ENCODE measurements at places on chromosomes 2 and 18. TPM values are rescaled to one million over a fixed set of nuclear protein-coding genes. Genes with fewer than 3 reads are reported as not detected.

GRCh38 chr18:48949606-48950535 lies 894 bp downstream of the SMAD7 start:
- peak; percentile 74 for DNase-seq

- no peak for DNase-seq
These were observed 26.0 kb upstream of the GLI2 start for GRCh38 chr2:120709608-120710041.

- no peak for DNase-seq
These were observed 100.5 kb downstream of the SLC4A3 start for GRCh38 chr2:219727771-219728429.

GRCh38 chr2:169360984-169361705 lies 1.2 kb downstream of the LRP2 start:
- DNase-seq, result peak; percentile 12

DNA sequence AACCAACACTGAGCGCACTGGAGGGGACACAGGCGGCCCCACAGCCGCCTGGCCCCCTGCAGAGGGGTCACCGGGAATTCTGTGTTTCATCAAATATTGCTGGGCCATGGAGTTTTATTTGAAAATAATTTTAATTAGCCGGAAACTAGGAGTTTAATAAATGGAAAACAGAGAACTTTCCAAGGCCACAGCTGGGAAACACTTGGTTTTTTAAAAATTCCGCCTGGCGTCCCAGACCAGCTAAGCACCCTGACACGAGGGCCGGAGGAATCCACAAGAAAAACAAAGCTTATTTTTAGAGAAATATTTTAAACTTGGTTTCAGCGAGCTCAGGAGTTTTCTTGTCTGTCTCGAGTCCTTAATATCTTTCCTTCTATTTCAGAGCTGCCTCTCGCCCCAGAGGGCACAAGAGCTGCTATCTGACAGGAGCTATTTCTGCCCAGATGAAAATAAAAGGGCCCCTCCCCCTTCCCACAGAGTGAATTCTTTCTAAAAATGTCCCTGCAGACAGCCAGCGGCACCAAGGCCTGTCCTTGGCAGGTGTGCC lies 8.2 kb downstream of the ZFP36L2 start:
- no peak for DNase-seq

GRCh38 chr2:45483997-45484396 lies 127.1 kb downstream of the SRBD1 start:
- no peak for DNase-seq

GRCh38 chr2:106038601-106039375 lies 155.3 kb downstream of the UXS1 start:
- DNase-seq, result no peak

- no peak for DNase-seq
These were observed 43.2 kb downstream of the TSHZ1 start for GRCh38 chr18:75253784-75254183.

DNA sequence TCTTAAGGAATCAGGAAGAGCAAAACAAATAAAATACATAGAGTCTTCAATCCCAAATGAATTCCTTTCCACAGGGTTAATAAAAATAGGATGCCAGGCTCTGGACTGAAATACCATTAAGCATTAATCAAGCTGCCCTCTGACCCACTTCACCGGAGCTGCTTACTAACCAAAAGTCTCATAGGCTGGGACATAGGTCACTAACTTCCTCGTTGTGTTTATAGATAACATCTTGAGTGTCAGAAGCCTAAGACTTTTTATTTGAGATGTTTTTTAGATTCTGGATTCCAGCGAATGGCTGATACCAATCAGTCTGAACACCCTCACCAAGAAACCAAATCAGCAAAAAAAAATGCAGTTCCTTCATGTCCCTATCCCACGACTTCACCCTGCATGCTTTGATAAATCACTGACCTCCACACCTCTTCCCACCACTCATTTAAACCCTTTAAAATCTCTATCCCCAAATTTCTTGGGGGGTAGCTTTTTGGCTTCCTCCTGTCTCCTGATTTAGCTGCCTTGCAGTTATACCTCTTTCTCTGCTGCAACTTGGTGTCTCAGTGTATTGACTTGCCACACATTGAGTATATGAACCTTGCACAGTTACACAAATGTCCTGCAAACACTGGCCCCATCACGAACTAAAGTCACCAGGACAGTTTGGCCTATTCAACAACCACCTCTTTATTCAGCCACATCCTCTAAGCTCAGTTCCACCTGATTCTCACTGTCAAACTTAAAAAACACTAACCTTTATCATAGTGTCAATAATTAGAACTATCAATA lies 399.3 kb downstream of the METTL4 start:
- DNase-seq, result no peak

DNA sequence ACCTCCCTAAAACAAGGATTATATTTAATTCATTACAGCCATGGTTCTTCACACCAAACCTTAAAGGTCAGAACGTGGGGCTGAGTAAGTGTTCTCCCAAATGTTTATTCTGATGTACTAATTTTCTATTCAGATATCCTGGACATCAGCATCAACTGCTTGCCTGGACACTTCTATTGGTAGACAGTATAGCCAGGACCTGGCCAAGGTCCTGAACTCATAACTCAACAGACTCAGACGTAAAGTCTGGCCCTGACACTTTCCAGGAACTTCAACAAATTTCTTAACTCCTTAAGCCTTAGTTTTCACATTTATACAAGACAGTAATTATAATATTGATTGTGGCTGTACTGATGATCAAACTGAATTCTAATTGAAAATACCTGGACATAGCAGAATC lies 89.1 kb downstream of the AKAIN1 start:
- DNase-seq, result no peak

DNA sequence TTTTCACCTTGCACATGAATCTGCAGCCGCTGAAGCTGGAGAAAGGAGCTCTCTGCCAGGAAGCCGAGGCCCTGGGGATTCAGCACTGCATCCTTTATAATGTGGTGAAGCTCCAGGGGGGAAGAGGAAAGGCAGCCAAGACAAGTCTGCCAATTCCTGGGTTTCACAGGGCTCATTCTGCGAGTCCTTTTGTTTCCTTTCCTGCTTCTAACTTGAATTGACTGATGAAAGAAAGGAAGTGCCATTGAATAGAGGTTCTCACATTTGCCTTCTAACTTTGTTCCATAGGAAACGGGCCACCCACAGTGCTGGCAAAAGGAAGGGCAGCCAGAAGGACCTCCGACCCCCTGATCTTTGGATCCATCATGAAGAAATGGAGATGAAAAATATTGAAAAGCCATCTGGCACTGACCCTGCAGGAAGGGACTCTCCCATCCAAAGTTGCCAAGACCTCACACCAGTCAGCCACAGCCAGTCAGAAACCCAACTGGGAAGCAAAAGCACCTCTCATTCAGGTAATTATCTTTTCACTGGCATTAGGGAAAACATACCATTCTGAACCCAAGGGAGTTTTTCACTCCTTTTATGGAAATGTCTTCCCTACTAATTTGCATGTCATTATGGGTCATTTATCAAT lies 765.4 kb downstream of the MBD2 start:
- no peak for DNase-seq

DNA sequence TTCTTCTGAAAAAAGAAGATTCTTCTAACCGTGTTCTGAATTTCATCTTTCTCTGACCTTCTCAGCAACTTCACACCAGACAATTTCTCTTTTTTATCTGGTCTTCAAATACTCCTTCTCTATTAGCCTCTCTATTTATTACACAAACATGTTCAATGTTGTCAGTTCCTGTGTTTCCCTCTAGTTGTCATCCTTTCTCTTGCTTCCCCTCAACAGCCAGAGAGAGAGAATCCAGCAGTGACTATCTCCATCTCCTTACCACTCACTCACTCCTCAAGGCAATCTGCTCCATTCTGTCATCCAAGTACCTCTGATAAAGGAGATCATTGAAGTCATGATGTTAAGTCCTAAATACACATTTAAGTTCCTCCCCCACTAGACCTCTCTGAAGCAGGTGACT lies 491.9 kb upstream of the CHAC2 start:
- no peak for DNase-seq

- peak; percentile 97 for DNase-seq
These were observed 1.8 kb upstream of the RNPEPL1 start for GRCh38 chr2:240566203-240567136.

- DNase-seq, result no peak
These were observed 140.9 kb upstream of the RASGRP3 start for GRCh38 chr2:33335516-33335915.

GRCh38 chr2:200596774-200597570 lies 11.2 kb downstream of the AOX1 start:
- DNase-seq, result no peak

DNA sequence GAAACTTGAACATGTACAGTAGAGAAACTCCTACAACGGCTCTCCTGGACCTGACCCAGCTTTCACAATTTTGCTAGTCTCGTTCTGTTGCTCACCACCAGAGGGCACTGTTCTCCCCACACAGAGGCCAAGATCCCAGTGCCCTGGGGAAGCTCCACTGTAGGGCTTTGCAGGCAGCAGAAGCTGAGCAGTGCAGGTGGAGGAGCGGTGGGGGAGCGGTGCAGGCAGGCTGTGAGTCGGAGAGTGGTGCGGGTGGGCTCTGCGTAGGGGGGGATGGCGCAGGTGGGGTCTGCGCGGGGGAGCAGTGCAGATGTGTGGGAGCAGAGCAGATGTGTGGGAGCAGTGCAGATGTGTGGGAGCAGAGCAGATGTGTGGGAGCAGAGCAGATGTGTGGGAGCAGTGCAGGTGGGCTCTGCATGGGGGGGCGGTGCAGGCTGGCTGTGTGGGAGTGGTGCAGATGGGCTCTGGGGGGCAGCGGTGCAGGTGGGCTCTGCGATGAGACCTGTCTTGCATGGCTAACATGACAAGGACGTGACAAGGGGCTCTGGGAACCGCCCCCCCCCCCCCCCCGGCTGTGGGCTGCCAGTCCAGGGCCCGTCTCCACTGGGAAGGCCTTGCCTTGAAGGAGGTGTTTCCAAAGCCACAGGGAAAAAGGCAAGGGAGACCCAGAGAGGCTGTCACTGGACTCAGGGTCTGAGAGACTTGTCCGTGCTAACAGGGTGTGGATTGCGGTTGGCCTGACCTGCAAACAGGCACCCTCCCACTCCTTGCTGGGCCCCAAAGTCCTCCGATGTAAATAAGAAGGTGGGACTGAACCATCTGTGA lies 7.3 kb downstream of the CYS1 start:
- DNase-seq, result peak; percentile 90

DNA sequence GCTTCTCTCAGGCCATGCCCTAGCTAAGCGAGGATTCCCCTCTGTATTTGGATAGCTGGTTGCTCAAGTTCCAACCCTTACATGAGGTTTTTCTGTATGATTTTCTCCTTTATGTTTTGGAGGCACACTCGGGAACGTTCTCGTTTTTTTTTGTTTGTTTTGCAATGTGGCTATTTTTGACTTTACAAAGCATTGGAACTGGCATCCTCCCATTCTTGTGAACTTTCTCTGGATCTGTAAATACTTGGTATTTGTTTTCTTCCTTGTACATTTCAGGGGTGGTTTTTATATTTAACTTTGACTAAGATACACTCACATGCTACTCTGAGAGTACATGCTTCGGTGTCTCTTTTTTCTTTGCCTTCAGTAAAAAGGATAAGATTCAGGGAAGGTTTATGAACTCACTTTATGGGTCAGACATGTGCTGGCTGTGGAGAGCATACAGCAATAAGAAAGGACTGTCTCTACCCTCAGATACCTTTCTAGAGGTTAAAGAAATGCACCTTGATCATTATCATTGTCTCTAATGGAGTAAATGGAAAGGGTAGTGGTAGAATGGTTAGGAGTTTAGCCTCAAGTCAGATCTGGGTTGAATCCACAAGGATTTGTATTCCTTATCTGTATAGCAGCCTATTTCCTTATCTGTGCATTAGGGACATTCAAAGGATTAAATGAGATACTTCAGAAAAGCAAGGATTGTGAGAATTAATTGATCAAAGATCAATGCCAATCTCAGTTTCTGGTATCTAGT lies 61.9 kb downstream of the MEIS1 start:
- no peak for DNase-seq

- DNase-seq, result no peak
These were observed 422.7 kb downstream of the FBXO15 start for GRCh38 chr18:73724958-73725357.

IL18R1 gene
- total RNA-seq, result 7.6 TPM

FAM161A gene
- total RNA-seq, result 0.91 TPM

LDLRAD4 gene
- total RNA-seq, result 52.7 TPM

MBD5 gene
- 49.8 TPM for total RNA-seq
